ENCODE measurements at places on chromosomes 3 and 15. TPM values are rescaled to one million over a fixed set of nuclear protein-coding genes. Genes with fewer than 3 reads are reported as not detected.

The ARPC4 gene
- total RNA-seq = 104 TPM

The GOLGA6L4 gene
- total RNA-seq = 1.4 TPM

The SLCO3A1 gene
- 23.1 TPM for total RNA-seq

The MESP1 gene
- 1.7 TPM for total RNA-seq

The EIF3J gene
- 45.2 TPM for total RNA-seq

The GOLGA8J gene
- total RNA-seq = not detected

The XIRP1 gene
- total RNA-seq = not detected

The ZBED2 gene
- 0.84 TPM for total RNA-seq

The RASL12 gene
- 8.8 TPM for total RNA-seq

The IMPG2 gene
- 0.11 TPM for total RNA-seq

The TRIM42 gene
- total RNA-seq = not detected

The NPAP1 gene
- total RNA-seq = not detected

The SLC27A2 gene
- total RNA-seq = 0.53 TPM

The CMSS1 gene
- total RNA-seq = 3.7 TPM

Data from lower leg skin (tissue), 4 donors.